ENCODE measurements at places on chromosomes 16 and 17.

- DNase-seq: no peak
Observed at GRCh38 chr17:5762191-5762590, 177.9 kb upstream of the NLRP1 start.

DNA sequence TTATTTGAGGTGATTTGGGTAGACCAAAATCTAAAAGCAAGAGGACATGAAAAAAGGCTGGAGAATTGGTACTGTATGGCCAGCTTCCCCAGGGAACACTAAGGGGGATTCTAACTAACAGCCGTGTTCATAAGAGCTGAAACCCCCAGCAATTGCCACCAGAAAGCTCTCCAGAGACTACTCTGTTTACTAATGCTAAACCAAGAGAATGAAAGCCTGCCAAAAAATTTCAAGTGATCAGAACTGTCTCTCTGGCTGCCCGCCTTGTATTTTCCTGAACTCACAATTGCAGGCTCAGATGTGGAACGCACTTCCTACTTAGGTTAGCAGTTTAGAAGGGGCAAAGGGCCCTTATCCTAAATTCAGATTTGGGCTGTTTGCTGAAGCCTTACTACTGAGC is 24.1 kb downstream of the MYH10 start:
- no peak for DNase-seq

GRCh38 chr16:22665803-22666202 is 148.2 kb upstream of the HS3ST2 start:
- DNase-seq: no peak

GRCh38 chr16:79612207-79612606 is 11.7 kb upstream of the MAF start:
- DNase-seq: no peak

GRCh38 chr16:28505489-28506137 is 1.0 kb downstream of the IL27 start:
- no peak for DNase-seq

DNA sequence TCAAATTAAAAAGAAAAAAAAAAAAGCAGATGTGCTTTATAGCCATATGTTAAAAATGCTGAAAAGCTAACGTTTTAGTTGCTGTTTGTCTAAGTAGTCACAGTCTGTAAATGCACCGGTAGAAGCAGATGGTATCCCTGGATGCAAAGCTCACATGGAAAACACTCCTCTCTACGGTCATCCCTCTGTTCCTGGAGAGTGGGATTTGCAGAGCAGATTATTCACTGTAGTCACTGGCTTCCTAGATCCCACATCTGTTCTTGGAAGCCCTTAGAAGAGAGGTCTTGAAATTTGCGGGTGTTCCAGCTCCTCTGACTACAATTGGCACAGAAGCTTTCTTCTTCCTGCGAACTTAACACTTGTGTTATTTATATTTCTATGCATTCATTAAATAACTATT is 186.6 kb downstream of the PMP22 start:
- DNase-seq: no peak

DNA sequence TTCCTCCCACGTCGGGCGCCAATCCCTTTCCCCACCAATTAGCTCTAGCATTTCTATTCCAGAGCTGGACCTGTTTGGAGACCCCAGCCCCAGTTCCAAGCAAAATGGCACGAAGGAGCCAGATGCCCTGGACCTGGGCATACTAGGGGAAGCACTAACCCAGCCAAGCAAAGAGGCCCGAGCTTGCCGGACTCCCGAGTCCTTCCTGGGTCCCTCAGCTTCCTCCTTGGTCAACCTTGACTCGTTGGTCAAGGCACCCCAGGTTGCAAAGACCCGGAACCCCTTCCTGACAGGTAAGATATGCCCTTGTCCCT is 5.6 kb upstream of the SPATA20 start:
- no peak for DNase-seq

GRCh38 chr17:29574732-29575510 is 6.4 kb downstream of the TP53I13 start:
- no peak for DNase-seq

DNA sequence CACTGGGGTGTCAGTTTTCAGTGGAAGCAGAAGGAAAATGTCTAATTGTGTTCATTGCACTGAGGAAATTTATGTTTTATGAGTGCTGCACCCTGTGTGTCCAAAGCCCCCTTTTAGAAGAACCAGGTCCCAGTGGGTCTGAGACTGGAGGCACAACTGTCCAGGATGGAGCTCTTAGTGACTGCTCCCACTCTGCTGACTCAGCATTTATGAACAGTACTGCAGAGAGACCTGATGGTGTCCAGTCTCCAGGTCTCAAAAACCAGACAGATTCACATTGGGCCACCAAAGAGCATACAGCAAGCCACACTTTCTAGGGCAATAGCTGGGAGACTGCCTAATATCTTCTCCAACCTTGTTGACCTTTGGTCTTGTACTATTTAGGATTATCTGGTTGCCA is 321.9 kb downstream of the CBLN1 start:
- DNase-seq: no peak

DNA sequence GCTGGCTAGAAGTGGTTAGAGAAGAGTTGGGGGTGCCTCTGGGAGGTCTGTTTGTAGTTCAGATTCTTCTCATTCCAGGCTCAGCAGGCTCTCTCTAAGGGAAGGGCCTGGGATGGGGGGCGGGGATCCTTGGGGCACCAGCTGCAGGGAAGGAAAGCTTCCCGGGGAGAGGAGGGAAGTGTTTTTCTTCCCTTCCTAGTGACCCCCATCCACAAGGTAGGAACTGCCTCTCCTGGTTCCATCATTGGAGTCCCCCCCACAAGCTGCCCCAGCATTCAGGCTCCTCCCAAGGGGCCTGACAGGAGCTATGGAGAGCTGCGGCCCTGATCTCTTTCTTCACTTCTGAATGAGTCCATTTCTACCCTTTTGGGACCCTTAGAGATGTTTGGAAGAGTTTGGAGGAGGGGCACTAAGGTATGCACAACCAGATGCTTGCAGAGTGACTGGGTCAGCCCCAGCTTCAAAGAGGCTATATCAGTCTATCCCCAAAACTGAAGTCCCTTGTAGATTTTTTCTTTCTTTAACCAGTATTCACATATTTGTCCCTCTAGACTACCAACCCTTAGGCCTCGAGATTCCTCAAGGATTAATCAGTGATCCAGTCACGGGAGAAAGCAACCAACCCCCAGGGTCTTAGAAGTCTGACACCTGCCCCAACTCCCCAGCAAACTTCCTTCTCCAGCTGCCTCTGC is 13.9 kb upstream of the FZD2 start:
- no peak for DNase-seq

DNA sequence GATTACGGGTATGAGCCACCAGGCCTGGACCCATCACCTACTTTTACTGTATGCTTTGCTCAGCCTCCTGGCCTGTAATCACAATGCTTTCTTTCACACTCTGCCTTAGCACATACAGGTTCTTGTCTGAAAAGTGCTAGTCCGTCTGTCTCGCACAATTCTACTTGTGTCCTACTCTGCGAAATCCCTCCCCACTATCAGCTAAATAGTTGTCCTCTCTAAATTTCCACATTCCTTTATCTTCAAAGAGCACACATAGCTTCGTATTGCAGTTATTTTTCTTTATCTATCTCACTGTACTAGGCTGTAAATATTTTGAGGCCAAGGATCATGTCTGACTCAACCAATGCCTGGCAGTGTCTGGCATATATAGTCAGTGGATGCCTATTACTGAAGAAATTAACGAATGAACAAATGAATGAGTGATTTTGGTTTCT is 38.5 kb upstream of the ETV4 start:
- DNase-seq: no peak

- no peak for DNase-seq
Observed at GRCh38 chr16:85798283-85798776, 1.0 kb downstream of the EMC8 start.

- DNase-seq: no peak
Observed at GRCh38 chr16:16022683-16023064, 73.3 kb downstream of the ABCC1 start.

- DNase-seq: no peak
Observed at GRCh38 chr17:57544834-57545463, 200.2 kb downstream of the CCDC182 start.

DNA sequence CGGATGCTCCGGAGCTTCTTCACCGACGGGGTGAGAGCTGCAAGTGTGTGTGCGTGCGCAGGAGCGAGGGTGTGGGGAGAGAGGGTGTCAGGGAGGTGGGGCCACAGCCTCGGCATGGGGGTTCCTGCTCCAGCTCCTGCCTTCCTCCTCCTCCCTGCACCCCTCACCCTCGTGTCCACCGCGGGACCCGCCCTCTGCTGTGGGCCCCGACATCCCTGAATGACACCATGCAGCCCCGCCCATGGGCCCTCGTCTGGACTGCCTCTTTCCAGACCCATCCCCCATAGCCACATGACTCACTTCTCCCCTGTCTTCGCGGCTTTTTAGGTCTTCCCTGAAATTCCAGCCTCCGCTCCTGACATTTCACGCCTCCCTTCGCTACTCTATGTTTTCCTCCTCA is 41.6 kb downstream of the ARHGAP23 start:
- DNase-seq: no peak

- no peak for DNase-seq
Observed at GRCh38 chr16:89476811-89477261, 13.5 kb downstream of the ANKRD11 start.

DNA sequence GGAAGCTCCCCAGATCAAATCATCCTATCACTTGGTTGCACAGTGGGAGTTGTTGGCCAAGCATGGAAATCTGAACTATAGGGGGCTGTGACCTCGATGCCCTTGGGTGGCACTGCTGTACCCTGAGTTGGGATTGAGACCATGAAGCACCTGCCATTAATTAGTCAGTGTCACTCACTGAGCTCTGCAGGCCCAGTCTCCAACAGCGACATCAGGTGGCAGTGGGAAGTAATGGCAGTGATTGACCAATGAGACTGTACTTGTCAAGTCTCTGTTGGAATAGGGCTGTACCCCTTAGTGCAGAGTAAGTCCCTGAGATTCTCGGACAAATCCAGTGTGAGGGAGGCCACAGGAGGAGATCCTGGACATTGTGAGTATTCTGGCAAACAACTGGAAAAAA is 118.0 kb upstream of the RPL38 start:
- no peak for DNase-seq

DNA sequence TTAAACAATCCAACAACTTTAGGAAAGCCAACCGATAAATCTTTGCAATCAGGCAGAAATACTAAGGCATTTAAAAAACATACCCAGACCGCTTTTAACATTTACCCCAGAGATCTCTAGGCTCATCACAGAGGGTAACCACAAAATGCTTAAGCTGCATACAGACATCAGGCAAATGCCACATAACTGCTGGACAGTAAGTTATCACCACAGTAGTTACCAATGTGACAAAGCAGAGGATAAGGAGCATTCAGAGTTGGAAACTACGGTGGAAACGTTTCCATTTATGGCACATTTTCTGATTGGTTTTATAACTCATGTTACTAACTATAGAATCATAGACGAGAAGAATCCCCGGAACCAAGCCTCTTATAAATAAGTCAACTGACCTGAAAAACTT is 77.5 kb downstream of the KANSL1 start:
- DNase-seq: no peak

- no peak for DNase-seq
Observed at GRCh38 chr17:63445571-63445953, 544 bp downstream of the CYB561 start.

DNA sequence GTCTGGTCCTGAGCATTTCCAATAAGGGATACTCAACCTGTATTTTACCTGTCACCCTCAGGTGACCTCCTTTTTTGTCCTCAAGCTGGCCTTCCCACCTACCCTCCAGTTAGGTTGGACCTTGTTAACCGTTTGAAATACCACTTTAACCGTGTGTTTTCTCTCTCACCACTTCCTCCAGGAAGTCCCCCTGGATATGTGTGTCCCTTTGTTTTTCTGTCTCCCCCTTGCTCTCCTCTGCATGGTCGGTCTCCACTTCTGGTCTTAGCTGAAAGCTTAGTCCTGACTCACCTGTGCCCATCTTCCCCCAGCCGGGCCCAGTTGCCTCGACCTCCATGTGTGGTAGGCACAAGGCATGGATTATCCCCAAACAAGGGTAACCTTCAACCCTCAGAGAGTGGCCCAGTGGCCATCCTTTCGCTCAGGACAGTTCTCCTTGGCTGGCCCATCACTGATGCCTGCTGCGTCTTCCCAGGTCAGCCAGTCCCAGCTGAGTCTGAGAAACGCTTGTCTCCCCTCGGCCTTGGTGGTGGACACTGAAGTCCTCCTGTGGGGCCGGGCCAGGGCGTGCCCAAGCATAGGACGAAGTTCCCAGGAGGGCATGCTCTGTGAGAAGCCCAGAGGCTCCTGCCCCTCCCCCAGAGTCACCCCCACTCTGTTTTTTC is 20.0 kb downstream of the LASP1 start:
- no peak for DNase-seq

DNA sequence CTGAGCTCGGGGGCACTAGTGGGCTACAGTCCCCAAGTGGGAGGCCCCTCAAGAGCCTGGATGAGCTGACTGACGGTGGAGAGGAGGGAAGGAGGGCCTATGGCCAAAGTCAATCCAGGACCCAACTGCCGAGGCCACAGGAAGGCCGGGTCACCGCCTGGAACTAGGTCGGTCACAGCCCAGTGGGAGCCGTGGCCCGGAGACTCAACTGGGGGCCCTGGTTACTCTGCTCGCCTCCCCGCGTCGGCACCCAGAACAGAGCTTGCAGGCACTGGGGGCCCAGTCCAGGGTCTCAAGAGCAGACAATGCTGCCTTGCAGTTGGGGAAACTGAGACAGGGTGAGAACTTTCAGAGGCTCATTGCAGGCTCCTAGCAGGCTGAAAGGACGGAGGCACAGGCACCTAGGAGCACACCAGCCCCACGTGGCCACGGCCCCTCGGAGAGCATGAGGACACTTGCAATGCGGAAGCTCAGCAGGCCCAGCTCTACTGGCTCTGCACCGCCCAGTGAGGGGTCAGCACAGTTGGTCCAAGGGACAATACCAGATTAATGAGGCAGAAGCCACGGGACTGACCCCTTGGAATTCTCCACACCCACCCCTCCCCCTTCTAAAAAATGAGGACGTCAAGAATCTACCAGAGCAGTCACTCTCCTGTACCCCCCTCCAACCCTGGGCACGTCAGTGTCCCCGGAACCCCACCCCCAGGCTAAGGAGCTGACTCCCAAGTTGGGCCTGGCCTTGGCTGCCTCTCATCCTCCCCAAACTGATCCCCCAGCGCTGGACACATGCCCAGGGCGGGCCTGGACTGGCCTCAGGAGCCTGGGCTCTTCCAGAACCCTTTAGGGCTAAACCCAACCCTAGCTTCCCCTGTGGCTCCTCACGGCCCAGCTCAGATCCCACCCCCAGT is 2.2 kb downstream of the HS3ST6 start:
- no peak for DNase-seq

GRCh38 chr16:84156342-84156784 is 11.3 kb downstream of the DNAAF1 start:
- no peak for DNase-seq

DNA sequence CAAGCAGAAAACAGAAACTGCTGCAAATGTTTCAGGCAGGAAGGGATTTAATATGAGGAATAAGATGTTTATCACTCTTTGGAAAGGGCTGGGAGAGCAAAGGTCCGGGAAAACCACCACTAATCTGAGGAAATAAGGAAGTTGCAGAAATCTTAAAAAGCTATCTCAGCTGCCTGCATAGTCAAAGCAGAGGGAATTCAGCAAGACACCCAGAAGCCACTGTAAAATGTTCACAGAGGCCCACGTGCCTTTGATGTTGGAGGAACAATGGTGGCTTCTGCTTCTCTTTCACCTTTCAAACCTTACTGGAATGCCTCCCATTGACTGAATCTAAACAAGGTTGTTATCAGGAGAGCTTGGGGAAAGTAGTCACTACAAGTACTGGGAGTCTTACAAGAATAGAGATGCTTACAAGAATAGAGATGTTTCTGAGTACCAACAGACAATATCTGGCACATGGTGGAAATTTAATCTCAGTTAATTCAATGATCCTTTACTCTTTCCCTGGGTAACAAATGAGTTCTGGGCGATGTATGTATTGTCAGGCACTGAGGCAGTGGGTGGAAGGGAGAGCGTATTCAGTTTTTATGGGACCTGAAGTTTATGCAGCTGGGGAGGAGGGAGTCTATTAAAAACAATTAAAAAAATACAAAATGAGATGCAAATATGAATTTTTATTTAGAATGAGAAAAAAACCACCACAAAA is 56.1 kb upstream of the MED13 start:
- no peak for DNase-seq

Measured in stimulated activated CD8-positive, alpha-beta memory T cell treated with anti-CD3 and anti-CD28 coated beads, Interleukin-4, amount 100 ng/mL, for 1 hour (primary cell).